T-helper 2 cell treated with Interferon-gamma antibody and Interleukin-4, amounts not matched to agents 5 μg/mL and 100 μg/mL, for 36 hours (primary cell): ENCODE measurements at places on chromosomes 11 and 22.

DNA sequence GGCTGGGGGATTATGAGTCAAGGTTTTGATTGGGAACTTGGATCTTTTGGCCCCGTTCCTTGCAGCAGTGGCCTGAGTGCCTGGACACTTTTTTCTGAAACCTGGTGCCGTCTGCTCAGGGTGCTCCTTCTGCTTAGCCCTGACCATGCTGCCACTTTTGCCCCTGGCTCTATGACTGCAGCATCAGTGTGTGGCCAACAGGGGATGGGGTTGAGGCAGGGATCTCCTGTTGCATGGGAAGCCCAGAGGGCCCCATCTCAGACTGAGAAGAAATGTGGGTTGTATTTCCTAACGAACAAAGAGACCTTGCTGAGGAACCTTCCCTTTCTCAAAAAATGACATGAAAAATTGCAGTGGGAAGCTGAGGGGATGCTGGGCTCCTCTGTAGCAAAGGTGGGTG lies 18.7 kb downstream of the POU2F3 start:
- DNase-seq: no peak

GRCh38 chr22:36143066-36143815 lies 17.3 kb downstream of the APOL3 start:
- DNase-seq: no peak

- DNase-seq: no peak
Measured at GRCh38 chr11:47152126-47152952, 24.3 kb downstream of the ARFGAP2 start.

DNA sequence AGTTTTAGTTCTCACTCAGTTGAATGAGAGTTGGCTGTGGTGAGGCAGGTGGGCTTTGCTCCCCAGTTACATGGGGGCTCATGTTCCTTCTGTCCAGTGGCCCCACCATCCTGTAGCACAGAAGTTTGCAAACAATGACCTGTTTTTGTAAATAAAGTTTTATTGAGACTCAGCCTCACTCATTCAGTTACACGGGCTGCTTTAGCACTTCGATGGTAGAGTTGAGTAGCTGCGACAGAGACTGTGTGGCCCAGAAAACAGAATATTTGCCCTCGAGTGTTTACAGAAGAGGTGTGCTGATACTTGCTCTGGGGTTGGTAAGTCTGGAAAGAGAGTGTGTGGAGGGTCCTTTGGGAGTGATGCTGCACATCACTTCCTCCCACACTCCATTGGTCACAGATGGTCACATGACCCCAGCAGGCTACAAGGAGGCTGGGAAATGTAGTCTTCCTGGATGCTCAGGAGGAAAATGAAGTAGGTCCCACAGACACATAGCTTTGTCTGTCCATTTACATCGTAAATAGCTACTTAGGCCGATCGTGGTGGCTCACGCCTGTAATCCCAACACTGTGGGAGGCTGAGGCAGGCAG lies 34.6 kb downstream of the IFT27 start:
- DNase-seq: no peak

DNA sequence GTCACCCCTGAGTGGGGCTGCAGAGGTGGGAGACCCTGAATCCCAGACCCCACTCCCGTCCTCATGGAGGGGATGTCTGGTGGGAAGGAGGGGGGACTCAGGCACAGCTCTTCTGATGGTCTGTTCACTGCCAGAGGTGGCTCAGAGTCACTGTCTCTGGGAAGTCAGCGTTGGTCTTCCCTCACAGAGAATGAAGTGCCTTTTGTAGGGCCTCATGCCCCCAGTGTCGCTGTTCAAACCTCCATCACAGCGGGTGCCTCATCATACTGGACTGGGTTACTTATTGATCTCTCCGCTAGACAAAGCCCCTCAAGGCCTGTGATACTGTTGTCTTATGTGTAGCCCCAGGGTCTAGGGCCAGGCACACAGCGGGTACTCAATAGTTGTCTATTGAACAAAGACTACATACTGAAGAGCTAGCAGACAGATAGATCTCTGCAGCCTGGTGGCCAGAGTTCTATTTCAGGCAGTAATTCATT lies 41.3 kb downstream of the CD6 start:
- no peak for DNase-seq
